ENCODE measurements at places on chromosomes 16 and 17.

- DNase-seq = no peak
Observed at GRCh38 chr17:2947588-2947950, 115.8 kb downstream of the OR1D5 start.

DNA sequence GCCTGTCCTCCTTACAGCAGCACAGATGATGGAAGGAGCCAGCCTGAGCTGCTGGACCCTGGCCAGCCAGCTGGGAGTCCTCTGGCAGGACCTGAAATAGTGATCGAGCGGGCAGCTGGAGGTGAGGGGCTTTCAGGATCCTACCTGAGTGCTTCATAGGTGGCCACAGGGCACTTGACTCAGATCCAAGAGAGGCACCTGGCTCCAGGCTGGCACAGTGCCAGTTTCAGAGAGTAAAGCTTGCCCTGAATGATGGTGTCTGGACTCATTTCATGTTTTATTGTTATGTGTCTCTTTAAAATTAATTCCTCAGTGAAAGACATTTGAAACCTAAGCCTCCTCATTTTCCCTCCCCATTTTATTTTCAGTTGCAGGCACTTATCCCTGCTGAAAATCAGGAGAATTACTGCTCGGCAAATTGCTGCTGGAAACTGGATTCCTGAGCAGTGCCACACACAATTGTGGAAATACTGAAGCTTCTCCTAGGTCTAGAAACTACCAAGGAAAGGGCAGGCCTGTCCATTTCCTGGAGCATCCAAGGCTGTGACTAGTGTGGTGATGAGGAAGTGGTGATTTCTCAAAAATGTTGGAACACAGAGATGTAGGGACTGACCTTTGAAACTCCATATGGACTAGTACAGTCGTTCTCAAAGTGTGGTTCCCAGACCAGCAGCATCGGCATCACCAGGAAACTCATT lies 16.1 kb upstream of the ADAMTS18 start:
- no peak for DNase-seq

GRCh38 chr17:80737106-80738019 lies 192.7 kb downstream of the RPTOR start:
- DNase-seq = no peak

DNA sequence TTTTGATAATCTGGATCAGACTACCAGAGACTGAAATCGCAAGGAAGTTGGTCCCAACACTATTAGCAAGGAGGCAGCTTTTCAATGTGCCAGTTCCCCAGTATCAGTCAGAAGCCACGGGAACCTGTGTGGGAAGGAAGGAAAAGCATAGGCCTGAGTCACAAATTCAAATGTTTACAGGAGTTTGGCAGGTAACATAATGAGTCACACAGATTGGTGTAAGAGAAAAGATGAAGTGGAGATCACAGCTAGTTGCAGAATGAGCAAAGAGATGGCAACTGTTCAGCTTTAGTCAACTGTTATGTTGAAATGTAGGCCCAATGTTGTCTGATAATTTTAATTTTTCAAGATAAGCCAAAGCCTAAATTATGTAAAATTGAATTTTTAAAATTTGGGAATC lies 28.1 kb upstream of the ITGA2B start:
- no peak for DNase-seq

All from ovary (tissue), 10 donors.